ENCODE measurements at places on chromosomes 3 and 15.

DNA sequence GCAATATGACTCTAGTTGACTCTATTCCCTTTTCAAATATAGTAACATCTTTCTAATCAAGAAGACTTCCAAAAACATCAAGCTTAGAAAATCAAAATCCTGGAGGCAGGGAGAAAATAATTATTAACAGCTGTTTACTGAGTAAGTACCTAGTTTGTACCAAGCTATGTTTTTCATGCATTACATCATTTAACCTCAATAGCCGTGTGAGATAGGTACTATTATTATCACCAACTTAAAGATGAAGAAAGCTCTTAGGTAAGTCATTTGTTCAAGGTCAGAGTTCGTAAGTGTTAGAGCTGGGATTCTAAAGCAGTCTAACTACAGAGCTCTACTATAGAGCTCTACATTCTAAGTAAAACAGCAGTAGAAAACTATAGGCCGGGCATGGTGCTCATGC, 41.6 kb downstream of the GSK3B start:
- DNase-seq: no peak
- no peak overlapping the region for H3K27ac ChIP-seq
- H3K27me3 ChIP-seq: no peaks in the 10 kb centered on the region

DNA sequence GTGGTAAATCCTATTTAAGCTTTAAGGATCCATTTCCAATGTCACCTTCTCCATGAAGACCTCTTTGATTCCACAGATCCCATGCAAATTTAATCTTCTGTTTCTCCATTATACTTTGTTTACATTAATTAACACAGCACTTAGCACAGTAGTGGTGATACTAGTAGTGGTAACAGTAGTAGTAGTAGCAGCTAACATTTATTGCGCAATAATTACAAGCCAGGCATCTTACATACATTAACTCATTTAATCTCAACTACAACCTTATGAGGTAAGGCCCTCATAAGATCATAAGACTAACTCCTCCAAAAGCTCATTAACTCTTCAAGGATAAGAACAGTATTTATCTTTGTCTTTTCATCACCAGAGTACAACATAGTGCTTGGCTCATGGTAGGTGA, 54.8 kb upstream of the FSIP1 start:
- DNase-seq: no peak
- H3K4me1 ChIP-seq: no peaks in the 10 kb centered on the region
- H3K27ac ChIP-seq: no peak overlapping the region
- no peak overlapping the region for H3K4me3 ChIP-seq
- no peaks in the 10 kb centered on the region for H3K27me3 ChIP-seq

DNA sequence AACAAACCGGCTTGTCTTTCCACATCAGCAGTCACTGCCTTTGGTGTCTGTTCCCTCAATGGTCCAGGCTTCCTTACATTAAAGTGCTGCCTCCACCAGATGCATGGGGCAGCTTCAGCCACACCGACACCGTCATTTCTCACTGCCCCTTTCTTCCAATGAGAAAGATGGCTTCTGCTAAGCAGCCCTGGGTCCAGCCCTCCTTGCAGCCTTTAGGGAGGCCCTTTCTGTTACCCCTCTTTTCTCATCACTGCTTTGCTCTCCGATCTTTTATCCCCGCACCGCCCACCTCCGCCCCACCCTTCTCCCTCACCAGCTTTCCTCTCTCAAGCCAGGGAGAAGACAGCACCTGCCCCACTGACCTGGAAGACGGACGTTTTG, 28.2 kb upstream of the CXCR6 start:
- H3K27ac ChIP-seq: no peak overlapping the region
- H3K36me3 ChIP-seq: no peaks in the 10 kb centered on the region
- H3K4me1 ChIP-seq: no peaks in the 10 kb centered on the region
- DNase-seq: no peak

GRCh38 chr3:47444103-47444502, 31.6 kb downstream of the SCAP start:
- H3K4me1 ChIP-seq: peaks cover 37% of the 10 kb centered on the region
- no peak overlapping the region for H3K4me3 ChIP-seq
- H3K27ac ChIP-seq: peak overlapping the region; percentile 81

GRCh38 chr3:53242155-53242554, 13.7 kb downstream of the TKT start:
- DNase-seq: peak; percentile 76
- no peaks in the 10 kb centered on the region for H3K36me3 ChIP-seq
- H3K4me3 ChIP-seq: no peak overlapping the region
- no peaks in the 10 kb centered on the region for H3K27me3 ChIP-seq

DNA sequence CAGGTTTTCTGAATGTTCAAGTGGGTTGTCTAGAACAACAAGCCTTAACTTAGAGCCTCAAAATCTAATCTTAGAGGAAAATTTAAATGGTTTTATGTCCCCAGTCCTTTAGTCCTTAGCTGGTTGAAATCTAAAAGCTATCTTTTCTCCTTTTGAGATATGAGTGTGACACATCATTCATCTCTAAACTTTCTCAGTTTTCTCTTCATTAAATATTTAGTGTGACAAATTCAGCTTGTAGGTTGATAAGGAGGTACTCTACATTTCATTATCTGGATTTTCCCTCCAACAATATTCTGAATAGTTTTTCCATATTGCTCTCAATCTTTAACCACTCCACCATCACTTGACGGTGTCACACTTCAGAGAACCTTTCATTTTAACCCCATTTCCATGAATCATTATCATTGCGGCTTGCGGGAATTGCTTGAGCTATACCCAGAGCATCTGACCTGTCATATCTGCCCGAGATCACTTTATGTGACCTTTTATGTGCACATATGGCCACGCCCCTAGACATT, 16.1 kb upstream of the ATP8B4 start:
- H3K4me1 ChIP-seq: no peaks in the 10 kb centered on the region
- no peaks in the 10 kb centered on the region for H3K27me3 ChIP-seq
- H3K4me3 ChIP-seq: no peak overlapping the region
- no peak for DNase-seq
- no peak overlapping the region for H3K27ac ChIP-seq
- no peaks in the 10 kb centered on the region for H3K36me3 ChIP-seq

DNA sequence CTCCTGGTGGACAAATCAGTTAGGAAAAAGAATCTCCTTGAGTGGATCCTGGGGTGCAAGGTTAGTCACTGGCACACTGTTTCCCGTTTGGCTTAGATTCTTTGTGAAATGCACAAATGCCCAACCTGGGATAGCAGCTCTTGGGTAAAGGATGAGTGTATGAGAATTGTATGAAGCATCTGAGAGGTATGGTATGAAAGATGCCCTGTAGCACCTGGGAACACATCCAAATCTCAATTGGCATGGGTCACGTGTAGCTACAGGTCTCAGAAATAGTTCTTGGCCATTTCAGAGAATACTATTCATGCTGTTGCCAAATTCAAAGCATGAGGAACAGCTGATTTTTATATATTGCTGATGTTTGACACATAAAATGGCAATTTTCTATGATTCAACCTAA, 84.3 kb downstream of the KCNH8 start:
- peaks cover 12% of the 10 kb centered on the region for H3K4me1 ChIP-seq
- H3K36me3 ChIP-seq: no peaks in the 10 kb centered on the region
- no peak for DNase-seq
- no peak overlapping the region for H3K4me3 ChIP-seq
- no peak overlapping the region for H3K27ac ChIP-seq

- H3K36me3 ChIP-seq: no peaks in the 10 kb centered on the region
- no peak for DNase-seq
- no peak overlapping the region for H3K4me3 ChIP-seq
- no peaks in the 10 kb centered on the region for H3K27me3 ChIP-seq
- no peak overlapping the region for H3K27ac ChIP-seq
- no peaks in the 10 kb centered on the region for H3K4me1 ChIP-seq
Observed at GRCh38 chr3:127808197-127808596, 14.1 kb downstream of the MGLL start.

- H3K27me3 ChIP-seq: no peaks in the 10 kb centered on the region
- no peaks in the 10 kb centered on the region for H3K36me3 ChIP-seq
- DNase-seq: no peak
- no peaks in the 10 kb centered on the region for H3K4me1 ChIP-seq
- no peak overlapping the region for H3K4me3 ChIP-seq
Observed at GRCh38 chr3:43857361-43858293, 166.9 kb downstream of the ABHD5 start.

- H3K27me3 ChIP-seq: no peaks in the 10 kb centered on the region
- H3K4me3 ChIP-seq: no peak within 1 kb of the TSS
- peaks cover 18% of the 10 kb centered on the region for H3K4me1 ChIP-seq
- H3K27ac ChIP-seq: no peak within 1 kb of the TSS
- no peaks in the 10 kb centered on the region for H3K36me3 ChIP-seq
Observed at GRCh38 chr15:89496155-89497098, at the start of gene RHCG. TSS of gene RHCG (minus strand) at chr15:89496583. CDS start at chr15:89496544, 39 bp downstream.

DNA sequence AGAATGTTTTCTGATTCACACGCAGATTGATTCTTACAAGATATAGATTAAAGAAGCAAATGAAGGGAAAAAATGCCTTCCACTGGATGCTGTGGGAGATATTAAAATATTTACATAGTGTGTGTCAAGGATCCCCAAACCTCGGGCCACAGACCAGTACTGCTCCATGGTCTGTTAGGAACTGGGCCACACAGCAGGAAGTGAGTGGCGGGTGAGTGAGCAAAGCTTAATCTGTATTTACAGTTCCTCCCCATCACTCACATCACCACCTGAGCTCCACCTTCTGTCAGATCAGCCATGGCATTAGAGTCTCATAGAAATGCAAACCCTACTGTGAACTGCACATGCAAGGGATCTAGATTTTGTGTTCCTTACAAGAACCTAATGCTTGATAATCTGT, 552.6 kb upstream of the GOLIM4 start:
- H3K4me1 ChIP-seq: no peaks in the 10 kb centered on the region
- no peak overlapping the region for H3K4me3 ChIP-seq
- H3K27me3 ChIP-seq: no peaks in the 10 kb centered on the region
- DNase-seq: no peak
- no peaks in the 10 kb centered on the region for H3K36me3 ChIP-seq

DNA sequence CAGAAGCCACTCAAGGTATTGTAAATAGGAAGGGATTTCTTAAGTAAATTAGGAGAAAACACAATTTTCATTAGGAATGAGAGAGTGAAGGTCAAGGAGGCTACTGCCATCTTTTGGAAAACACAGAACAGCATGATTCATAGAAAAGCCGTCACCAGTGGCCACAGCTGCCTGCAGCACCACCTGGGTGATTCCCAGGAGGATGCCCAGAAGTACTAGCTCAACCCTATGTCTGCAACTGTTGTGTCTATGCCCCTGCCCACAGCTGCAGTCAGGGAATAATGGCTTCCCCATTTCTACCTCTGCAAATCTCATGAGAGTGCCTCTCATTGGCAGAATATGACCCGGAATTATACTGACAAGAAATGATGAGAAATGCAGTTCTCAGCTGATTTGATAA, 300.0 kb downstream of the IGSF11 start:
- H3K27ac ChIP-seq: no peak overlapping the region
- H3K27me3 ChIP-seq: no peaks in the 10 kb centered on the region
- no peak overlapping the region for H3K4me3 ChIP-seq
- H3K36me3 ChIP-seq: no peaks in the 10 kb centered on the region
- H3K4me1 ChIP-seq: no peaks in the 10 kb centered on the region

DNA sequence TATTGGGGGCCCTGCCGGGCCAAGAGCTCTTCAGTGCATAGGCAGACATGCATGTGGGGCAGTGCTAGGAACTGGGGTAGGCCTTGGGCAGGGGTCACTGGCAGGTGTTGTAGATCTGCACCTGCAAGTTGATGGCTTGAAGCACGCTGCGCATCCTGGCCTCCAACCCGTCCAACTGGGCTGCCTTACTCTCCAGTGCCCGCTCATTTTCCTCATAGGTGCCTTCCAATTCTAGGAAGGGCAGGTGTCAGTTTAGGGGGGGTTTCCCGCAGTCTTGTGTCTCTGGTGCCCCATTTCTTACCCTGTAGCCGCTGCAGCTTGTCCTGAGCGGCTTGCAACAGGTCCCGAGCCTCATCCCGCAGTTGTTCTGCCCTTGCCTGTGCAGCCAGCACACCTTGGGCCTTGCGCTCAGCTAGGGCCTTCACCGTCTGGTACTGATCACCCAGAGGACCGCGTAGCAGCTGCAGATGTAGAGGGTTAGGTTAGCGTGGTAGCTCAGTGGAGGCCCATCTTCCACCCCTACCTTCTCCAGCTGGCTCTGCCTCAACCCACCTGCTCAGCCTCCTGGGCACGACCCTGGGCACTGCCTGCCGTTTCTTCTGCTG, 611 bp upstream of the USP19 start:
- DNase-seq: no peak
- no peaks in the 10 kb centered on the region for H3K27me3 ChIP-seq
- H3K36me3 ChIP-seq: peaks cover 23% of the 10 kb centered on the region
- no peak overlapping the region for H3K4me3 ChIP-seq

GRCh38 chr3:37688756-37689155, 172.9 kb upstream of the CTDSPL start:
- no peak overlapping the region for H3K27ac ChIP-seq
- H3K36me3 ChIP-seq: no peaks in the 10 kb centered on the region

GRCh38 chr3:86869566-86869965, 121.4 kb downstream of the VGLL3 start:
- H3K4me3 ChIP-seq: no peak overlapping the region
- H3K27me3 ChIP-seq: no peaks in the 10 kb centered on the region
- no peak for DNase-seq
- H3K36me3 ChIP-seq: no peaks in the 10 kb centered on the region

DNA sequence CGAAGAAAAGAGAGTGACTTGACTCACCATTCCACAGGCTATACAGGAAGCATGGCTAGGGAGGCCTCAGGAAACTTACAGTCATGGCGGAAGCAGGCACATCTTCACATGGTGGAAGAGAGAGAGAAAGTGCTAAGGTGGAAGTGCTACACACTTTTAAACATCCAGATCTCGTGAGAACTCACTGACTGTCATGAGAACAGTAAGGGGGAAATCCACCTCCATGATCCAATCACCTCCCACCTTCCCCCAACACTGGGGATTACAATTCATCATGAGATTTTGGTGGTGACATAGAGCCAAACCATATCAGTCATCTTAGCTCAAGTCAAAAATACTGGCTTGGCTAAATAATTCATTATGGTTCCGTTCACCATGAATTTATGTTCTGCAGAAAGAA, 45.3 kb upstream of the NEDD4 start:
- H3K27me3 ChIP-seq: no peaks in the 10 kb centered on the region
- peaks cover 16% of the 10 kb centered on the region for H3K4me1 ChIP-seq
- H3K27ac ChIP-seq: no peak overlapping the region

- no peaks in the 10 kb centered on the region for H3K36me3 ChIP-seq
- H3K4me3 ChIP-seq: peak overlapping the region; percentile 24
- H3K27ac ChIP-seq: peak overlapping the region; percentile 28
Observed at GRCh38 chr3:125357032-125357658, 18.0 kb downstream of the ZNF148 start.

GRCh38 chr3:66706890-66707289, 206.1 kb upstream of the LRIG1 start:
- no peak overlapping the region for H3K27ac ChIP-seq
- no peaks in the 10 kb centered on the region for H3K27me3 ChIP-seq
- no peaks in the 10 kb centered on the region for H3K4me1 ChIP-seq
- no peak overlapping the region for H3K4me3 ChIP-seq
- DNase-seq: no peak

- H3K4me3 ChIP-seq: no peak overlapping the region
- peaks cover 32% of the 10 kb centered on the region for H3K4me1 ChIP-seq
- no peak overlapping the region for H3K27ac ChIP-seq
- H3K36me3 ChIP-seq: peaks cover 42% of the 10 kb centered on the region
Observed at GRCh38 chr3:184180165-184180564, 5.5 kb downstream of the AP2M1 start.

GRCh38 chr3:79761441-79761840, 6.4 kb downstream of the ROBO1 start:
- no peak overlapping the region for H3K27ac ChIP-seq
- DNase-seq: no peak
- H3K36me3 ChIP-seq: no peaks in the 10 kb centered on the region

Measured in body of pancreas (tissue), 4 donors.